ENCODE measurements at places on chromosomes 2 and 18.

DNA sequence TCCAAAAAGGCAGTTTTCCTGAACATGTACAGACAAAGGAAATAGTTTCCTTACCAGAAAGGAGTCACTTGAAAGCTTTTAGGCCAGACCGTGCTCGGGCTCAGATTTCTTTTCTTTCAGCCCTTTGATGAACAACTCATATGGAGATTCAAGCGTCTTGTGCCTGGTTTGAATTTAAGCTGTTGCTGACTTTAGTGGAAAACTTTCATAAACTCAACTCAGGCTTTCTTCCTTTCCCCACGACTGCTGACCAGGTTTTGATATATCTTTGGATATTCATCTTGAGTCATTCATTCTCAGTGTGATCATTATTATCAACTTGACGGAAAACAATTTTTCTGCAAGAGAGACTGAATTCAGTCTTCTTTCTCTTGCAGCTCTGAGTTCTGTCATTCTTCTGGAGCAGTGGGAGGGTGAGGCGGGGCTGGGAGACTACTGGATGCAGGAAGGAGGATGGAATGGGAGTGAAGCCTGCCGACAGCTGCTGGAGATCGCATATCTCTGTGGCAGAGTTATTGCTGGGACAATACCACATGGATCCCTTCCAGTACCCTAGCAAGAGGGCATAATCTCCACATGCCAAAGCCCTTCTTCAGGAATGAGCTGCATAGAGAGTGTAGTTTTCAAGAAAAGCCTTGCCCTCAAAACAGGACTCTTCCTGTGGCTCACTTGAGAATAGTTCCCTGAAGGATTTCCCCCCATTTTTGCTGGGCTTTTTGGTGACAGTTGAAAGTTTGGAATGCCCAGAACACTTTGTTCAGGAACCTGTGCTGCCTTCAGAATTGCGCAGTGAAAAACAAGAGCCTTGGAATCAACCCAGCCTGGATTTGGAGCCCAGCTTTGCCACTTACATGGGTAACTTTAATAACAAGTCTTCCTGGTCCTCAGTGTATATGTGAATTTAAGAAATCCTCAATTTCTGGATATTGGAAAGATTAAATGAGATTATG, 364.4 kb downstream of the ZNF521 start:
- no peak for DNase-seq

- DNase-seq = no peak
Observed at GRCh38 chr18:42229211-42230210, 274.5 kb downstream of the PIK3C3 start.

DNA sequence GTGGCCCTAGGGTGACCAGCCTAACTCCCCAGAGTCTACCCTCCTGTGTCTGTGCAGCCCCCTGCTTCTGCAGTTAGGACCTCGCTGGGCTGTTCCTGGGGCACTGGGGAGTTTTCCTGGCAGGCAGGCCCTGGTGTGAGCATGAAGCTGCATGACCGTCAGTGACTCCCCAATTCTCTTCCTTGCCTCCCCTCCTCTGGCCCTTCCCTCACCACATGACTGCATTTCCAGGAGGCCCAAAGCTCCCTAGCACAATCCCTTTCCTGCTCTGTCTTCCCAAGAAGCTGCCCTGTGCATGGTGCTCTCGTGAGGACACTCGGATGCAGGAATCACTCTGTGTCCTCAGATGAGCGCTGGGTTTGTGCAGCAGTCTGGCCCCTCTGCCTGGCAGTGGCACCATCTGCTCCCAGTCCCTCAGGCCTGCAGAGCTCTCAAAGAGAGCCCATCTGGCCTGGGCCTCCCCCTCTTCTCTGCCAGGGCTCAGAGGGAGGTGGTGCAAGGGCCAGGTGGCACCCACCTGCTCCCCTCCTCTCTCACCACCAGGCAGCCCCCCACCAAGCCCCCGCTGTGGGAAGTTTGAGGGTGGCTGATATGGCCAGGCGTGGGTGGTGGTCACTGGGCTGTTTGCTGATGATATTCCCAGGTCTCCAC, 125.6 kb upstream of the HS6ST1 start:
- no peak for DNase-seq

- DNase-seq = no peak
Observed at GRCh38 chr2:84861539-84861938, 19.3 kb downstream of the TRABD2A start.

DNA sequence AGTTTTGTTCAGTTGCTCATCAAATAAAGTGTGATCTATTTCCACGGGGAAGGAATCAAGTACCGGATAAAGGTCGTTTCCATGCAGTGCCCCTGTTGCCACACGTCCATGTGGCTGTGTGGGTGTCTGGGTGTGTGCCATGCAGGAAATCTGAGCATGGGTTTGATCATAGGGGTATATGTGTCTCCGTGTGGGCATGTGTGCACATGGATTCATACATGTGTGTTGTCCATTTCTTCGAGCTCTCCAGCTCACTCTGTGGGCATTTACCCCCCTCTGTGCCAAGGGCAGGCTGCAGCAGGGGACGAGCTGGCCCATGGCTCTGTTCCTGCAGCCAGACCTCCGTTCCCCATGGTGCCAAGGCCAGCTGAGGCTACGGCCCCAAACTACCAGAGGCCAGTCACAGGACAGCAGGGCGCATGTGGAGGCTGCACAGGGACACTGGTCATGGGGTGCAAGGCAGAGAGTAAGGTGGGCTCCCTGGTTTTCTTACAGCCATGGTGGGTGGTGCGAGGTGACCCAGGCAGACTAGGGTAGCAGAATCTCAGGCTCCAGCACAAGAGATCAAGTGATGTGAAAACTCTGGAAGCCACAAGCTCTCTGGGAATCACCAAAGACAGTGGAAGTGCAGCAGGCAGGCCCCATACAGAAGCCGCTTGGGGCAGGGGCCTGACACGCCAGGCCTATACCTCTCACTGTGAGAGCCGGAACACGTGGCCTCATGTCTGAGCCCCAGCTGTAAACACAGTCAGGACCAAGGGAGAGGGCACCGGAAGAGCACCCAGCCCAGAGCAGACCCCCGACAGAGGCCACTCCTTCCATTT, 66.4 kb upstream of the RAB6C start:
- DNase-seq = no peak

GRCh38 chr2:53087874-53088461, 679.6 kb upstream of the CHAC2 start:
- DNase-seq = no peak

GRCh38 chr2:65003037-65003436, 13.8 kb downstream of the SLC1A4 start:
- no peak for DNase-seq

- DNase-seq = no peak
Observed at GRCh38 chr2:100818606-100819369, 1.2 kb upstream of the NPAS2 start.

GRCh38 chr2:206876216-206876860, 63.0 kb upstream of the CPO start:
- DNase-seq = no peak

GRCh38 chr2:45470531-45470930, 140.5 kb downstream of the SRBD1 start:
- no peak for DNase-seq
